ENCODE measurements at places on chromosomes 1 and 21.

- peak; percentile 91 for DNase-seq
Observed at GRCh38 chr21:17539323-17539722, 26.5 kb downstream of the CXADR start.

GRCh38 chr1:56824271-56824670 is 5.1 kb upstream of the FYB2 start:
- DNase-seq = no peak

GRCh38 chr1:82158981-82159380 is 358.2 kb downstream of the ADGRL2 start:
- no peak for DNase-seq

GRCh38 chr1:114702737-114703136 is 7.4 kb upstream of the AMPD1 start:
- DNase-seq = no peak

- DNase-seq = no peak
Observed at GRCh38 chr1:156866249-156866909, 5.7 kb downstream of the NTRK1 start.

DNA sequence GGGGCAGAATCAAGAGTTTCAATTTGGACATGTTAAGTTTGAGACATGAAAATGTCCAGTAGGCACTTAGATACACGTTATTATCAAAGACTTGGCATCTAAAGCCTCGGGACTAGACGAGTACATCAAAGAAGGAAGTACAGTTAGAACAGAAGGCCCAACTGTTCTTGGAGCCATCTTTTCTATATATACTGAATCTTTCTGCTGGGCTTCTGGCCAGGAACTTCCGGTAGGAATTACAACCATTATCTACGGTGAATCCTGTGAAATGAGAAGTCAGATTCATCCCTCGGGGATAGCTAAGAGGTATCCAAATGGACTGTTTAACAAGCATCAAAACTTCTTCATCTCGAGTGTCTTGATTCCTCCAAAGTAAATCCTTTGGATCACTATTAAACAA is 34.4 kb upstream of the NRDC start:
- DNase-seq = no peak

- peak; percentile 42 for DNase-seq
Observed at GRCh38 chr1:221013691-221014660, 134.7 kb downstream of the HLX start.

DNA sequence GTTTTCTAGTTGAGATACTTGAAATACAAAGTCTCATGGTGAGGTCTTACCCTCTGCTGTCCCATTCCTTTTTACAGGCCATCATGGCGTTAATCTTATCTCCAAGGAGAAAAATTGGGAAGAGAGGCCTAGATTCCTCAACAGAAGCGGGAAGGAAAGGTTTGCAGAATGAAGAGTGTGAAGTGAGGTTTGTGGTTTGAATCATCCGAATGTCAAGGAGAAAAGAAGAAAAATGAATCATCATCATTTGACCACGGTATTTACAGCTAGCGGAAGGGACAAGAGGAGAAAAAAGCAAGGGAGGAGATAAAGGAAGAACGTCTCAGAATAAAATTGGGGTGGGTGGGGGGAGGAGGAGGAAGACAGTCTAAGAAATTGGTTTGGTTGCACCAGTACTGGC is 935 bp upstream of the COG2 start:
- peak; percentile 43 for DNase-seq

Data from suppressor macrophage (primary cell).